ENCODE measurements at places on chromosomes 1 and 21. TPM values are rescaled to one million over a fixed set of nuclear protein-coding genes. Genes with fewer than 3 reads are reported as not detected.

The HMGCS2 gene
- total RNA-seq = 0.89 TPM

The NBPF4 gene
- total RNA-seq = not detected

The AZIN2 gene
- total RNA-seq = 10.4 TPM

The GFI1 gene
- total RNA-seq = 1.9 TPM

The LCE1F gene
- not detected for total RNA-seq

All from skin of body (tissue), 3 donors.